ENCODE measurements at places on chromosomes 5 and 9.

DNA sequence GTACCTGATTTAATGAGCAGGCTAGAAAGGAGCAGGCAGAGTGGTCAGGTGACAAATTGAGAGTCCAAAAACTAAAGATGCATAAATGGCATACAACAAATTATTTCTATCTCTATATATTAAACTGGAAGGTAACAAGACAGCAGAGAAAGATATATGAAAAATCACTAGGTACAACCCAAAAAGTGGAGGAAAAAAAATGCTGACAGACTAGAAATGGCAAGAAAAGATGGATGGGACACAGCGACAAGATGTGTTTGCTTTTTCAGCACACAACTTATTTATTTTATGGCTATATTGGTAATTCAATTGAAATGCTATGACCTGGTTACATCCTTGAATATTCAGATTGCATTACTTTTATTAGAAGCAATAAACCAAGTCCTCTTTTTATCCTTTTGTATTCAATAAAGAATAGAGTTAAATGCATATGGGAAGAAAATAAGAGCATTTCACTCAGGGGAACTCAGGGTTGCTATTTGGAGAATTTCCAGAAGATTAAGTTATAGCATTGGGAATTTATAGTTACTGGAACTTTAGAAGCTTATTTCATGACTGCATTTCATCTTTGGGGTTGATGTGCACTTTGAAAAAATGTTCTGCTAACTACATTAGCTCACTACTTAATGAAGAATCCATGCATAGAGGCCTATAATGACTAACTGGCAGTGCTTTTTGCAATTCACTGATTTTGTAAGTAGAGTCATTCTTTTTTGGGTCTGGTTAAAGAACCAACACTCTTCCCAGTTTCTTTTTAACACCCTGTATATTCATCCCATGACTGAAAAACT lies 566.6 kb upstream of the TUSC1 start:
- DNase-seq = no peak

DNA sequence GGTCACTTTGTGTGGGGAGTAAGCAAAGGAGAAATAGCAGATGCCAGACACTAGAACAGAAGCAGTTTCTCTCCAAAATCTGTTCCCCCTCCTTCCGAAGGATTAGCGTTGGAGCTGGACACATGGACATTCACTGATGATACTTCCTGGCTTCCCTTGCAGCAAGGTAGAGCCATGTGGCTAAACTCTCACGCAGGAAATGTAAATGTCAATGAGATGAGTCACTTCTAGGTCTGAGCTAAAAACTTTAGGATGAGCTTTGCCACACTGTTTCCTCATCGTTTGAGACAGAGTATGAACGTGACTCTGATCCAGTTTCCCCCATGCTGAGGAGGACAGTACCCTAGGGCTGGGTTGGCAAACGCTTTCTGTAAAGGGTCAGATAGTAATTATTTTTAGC lies 5.1 kb downstream of the BHMT2 start:
- no peak for DNase-seq

GRCh38 chr9:104027295-104027694 lies 66.8 kb upstream of the SMC2 start:
- no peak for DNase-seq

DNA sequence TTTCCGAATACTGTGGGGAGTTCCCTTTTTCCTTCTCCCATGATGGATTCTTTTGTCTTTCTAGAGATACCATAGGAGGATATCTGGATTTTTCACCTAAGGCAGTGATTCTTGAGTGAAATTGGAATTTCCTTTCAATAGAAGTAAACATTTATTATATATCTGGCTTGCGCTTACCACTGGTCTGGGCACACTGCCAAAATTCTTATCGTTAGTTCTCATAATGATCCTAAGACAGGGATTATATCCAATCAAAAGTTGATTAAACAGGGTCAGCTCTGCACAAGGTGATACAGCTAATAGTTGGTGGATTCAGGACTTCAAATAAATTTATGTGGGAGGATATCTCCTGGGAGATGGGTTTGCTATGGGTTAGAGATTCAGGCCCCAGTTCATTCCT lies 9.6 kb downstream of the TLE4 start:
- DNase-seq = no peak

- DNase-seq = no peak
Observed at GRCh38 chr5:115992848-115993350, 30.6 kb downstream of the LVRN start.

- no peak for DNase-seq
Observed at GRCh38 chr5:32673272-32673671, 37.8 kb upstream of the NPR3 start.

GRCh38 chr5:146919304-146919703 lies 40.7 kb upstream of the PPP2R2B start:
- DNase-seq = no peak

DNA sequence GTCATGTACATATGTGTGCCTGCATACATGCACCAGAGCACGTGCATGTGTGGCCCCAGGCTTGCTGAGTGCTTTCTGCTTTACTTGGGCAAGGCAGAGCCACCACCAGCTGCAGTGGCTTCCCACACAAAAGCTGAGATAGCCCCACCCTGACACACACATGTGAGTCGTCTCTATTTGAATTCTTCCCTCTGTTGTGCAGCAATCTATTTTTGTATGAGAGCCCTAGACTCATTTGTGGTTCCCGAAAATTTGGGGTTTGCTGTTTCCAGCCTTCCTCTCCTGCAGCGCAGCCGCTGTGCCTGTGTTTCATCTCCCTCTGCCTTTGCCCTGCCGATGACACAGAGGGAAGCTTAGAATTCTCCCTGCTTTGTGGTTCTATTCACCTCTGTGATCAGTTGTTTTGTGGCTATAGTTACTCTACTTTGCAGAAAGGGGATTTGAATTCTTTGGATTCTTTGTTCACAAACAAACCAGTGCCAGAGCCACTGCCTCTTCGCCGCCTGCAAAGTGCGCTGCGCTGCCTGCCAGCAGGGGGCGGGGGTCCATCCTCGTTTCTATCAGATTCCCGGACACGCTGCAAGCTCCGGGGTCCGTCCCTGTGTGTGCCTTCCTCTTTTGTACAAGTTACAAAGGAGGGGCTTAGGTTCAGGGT lies 95.8 kb upstream of the DAP start:
- DNase-seq = no peak

DNA sequence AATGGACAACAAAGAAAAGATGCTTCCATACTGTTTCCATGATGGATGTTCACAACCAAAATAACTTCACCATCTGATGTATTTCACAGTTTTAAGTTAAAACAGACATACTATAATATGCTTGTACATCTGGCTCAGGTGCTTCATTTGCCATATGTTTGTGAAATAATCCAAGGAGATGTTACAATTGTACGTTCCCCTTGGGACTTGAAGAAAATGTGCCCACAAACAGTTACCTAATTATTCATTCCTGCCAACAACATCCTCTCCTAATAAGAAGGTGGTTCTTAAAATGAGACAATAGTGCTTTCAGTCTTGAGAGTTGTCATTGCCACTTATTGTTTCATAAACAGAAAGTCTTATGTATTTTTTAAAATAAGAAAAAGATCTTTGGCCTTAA lies 33.1 kb upstream of the SMARCA2 start:
- no peak for DNase-seq
